CD8-positive, alpha-beta memory T cell (primary cell): ENCODE measurements at places on chromosomes 4 and X. TPM values are rescaled to one million over a fixed set of nuclear protein-coding genes. Genes with fewer than 3 reads are reported as not detected.

Gene PDCL2
- not detected for total RNA-seq

Gene LRP2BP
- total RNA-seq: 0.42 TPM

Gene JADE3
- 1.6 TPM for total RNA-seq

Gene SMPX
- total RNA-seq: not detected

Gene CT83
- total RNA-seq: not detected
